ENCODE measurements at places on chromosomes 6 and 20.

GRCh38 chr6:88482465-88482864 is 316.3 kb upstream of the CNR1 start:
- DNase-seq = no peak
- H3K4me3 ChIP-seq = no peak overlapping the region
- H3K4me1 ChIP-seq = no peaks in the 10 kb centered on the region
- no peaks in the 10 kb centered on the region for H3K36me3 ChIP-seq

DNA sequence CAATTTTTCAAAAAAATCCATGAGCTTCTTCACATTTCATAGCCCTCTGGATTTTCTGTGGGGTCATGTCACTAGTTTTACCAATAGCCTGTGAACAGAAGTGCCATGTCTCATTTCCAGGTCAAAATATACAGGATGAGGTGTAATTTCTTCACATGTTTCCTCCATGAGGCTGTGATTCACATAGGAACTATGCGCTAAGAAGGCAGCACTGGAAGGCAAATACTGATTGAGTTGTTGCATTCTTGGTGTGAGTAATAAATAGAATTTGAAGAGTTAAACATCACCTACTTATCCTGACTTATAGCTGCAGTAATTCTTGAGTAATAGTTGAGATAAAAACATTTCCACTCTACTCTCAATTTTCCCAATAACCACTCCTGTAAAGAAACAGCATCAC is 442.3 kb downstream of the HAO1 start:
- no peaks in the 10 kb centered on the region for H3K4me1 ChIP-seq
- H3K27ac ChIP-seq = no peak overlapping the region
- H3K36me3 ChIP-seq = no peaks in the 10 kb centered on the region

- H3K36me3 ChIP-seq = no peaks in the 10 kb centered on the region
- H3K27me3 ChIP-seq = no peaks in the 10 kb centered on the region
- H3K27ac ChIP-seq = no peak overlapping the region
- H3K4me1 ChIP-seq = no peaks in the 10 kb centered on the region
Measured at GRCh38 chr20:39751557-39752137, 789.5 kb downstream of the DHX35 start.

- no peak overlapping the region for H3K27ac ChIP-seq
- peaks cover 19% of the 10 kb centered on the region for H3K4me1 ChIP-seq
- no peaks in the 10 kb centered on the region for H3K36me3 ChIP-seq
- DNase-seq = no peak
- H3K27me3 ChIP-seq = peaks cover 8% of the 10 kb centered on the region
Measured at GRCh38 chr6:7264686-7265384, 48.2 kb downstream of the SSR1 start.

- no peaks in the 10 kb centered on the region for H3K4me1 ChIP-seq
- H3K27ac ChIP-seq = no peak overlapping the region
- H3K27me3 ChIP-seq = peaks cover 20% of the 10 kb centered on the region
Measured at GRCh38 chr6:159121486-159121885, 47.7 kb upstream of the FNDC1 start.

- H3K36me3 ChIP-seq = peaks cover 44% of the 10 kb centered on the region
- H3K4me1 ChIP-seq = peaks cover 40% of the 10 kb centered on the region
- DNase-seq = no peak
- H3K27me3 ChIP-seq = no peaks in the 10 kb centered on the region
Measured at GRCh38 chr6:127513425-127513824, 5.7 kb downstream of the MTCL3 start.
